ENCODE measurements at places on chromosomes 7 and 10. TPM values are rescaled to one million over a fixed set of nuclear protein-coding genes. Genes with fewer than 3 reads are reported as not detected.

- DNase-seq = peak; percentile 25
- H3K4me1 ChIP-seq = peaks cover 41% of the 10 kb centered on the region
- peaks cover 34% of the 10 kb centered on the region for H3K27me3 ChIP-seq
- no peak overlapping the region for H3K4me3 ChIP-seq
- no peak overlapping the region for H3K27ac ChIP-seq
- no peaks in the 10 kb centered on the region for H3K36me3 ChIP-seq
Observed at GRCh38 chr7:1665549-1666316, 4.3 kb upstream of the ELFN1 start.

- H3K27me3 ChIP-seq = no peaks in the 10 kb centered on the region
- H3K36me3 ChIP-seq = peaks cover 47% of the 10 kb centered on the region
- peaks cover 4% of the 10 kb centered on the region for H3K4me1 ChIP-seq
- no peak overlapping the region for H3K4me3 ChIP-seq
- H3K27ac ChIP-seq = no peak overlapping the region
- DNase-seq = no peak
Observed at GRCh38 chr10:62059217-62059920, 157.9 kb downstream of the ARID5B start.

GRCh38 chr10:131211559-131211958 lies 100.0 kb downstream of the TCERG1L start:
- no peaks in the 10 kb centered on the region for H3K36me3 ChIP-seq
- no peak for DNase-seq
- no peaks in the 10 kb centered on the region for H3K27me3 ChIP-seq

- H3K36me3 ChIP-seq = peaks cover 2% of the 10 kb centered on the region
- H3K27ac ChIP-seq = peak overlapping the region; percentile 41
- peak overlapping the region; percentile 33 for H3K4me3 ChIP-seq
- H3K27me3 ChIP-seq = no peaks in the 10 kb centered on the region
- peak; percentile 39 for DNase-seq
- H3K4me1 ChIP-seq = peaks cover 64% of the 10 kb centered on the region
Observed at GRCh38 chr7:953547-954327, 743 bp downstream of the ADAP1 start.

DNA sequence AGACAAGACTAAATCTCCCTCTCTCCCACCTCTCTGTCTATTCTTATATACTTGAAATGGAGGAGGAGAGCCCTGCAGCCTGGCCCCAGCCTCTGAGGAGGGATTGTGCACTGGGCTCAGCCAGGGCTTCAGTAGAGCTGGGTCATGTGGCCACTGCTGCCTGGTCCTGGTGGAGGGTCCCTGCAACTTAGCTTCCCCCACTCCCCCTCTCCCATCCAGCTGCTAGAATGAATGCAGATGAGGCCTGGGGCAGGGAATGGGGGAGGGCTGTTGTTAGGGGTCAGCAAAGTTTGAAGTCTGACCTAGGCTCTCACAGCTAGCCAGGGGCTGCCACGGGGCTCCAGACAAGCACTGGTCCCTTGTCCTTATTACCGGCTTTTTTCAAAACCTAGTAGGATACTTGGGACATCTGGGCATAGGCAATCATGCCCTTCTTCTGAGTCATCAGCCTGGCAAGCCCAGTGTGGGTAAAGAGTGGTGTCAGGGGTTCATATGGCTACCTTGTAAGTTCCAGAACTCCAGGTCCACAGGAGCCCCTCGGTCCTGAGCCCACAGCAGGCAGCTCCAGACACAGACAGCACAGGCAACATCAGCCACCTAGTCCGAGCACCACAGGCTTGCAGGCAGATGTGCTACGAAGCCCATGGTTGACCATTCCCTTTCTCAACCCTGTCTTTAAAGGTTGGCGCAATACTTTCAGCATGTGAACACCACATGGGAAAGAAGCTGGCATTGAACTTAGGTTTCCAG lies 12.8 kb upstream of the CXCL12 start:
- no peak overlapping the region for H3K4me3 ChIP-seq
- H3K27me3 ChIP-seq = no peaks in the 10 kb centered on the region
- DNase-seq = no peak
- H3K36me3 ChIP-seq = no peaks in the 10 kb centered on the region

DNA sequence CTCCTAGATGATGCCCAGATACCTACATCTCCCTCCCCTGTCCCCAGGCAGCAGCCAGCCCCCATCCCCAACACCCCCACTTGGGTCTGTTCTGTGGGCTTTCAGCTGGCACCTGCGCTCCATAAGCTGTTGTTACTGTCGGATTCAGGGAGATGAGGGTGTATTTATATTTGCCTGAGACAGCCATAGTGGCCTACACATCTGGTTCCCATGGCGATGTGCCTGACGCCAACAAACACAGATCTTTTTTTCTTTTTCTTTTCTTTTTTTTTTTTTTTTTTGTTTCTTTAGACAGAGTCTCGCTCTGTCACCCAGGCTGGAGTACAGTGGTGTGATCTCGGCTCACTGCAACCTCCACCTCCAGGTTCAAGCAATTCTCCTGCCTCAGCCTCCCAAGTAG lies 73.1 kb downstream of the CLIP2 start:
- no peaks in the 10 kb centered on the region for H3K27me3 ChIP-seq
- DNase-seq = no peak
- H3K36me3 ChIP-seq = no peaks in the 10 kb centered on the region
- H3K27ac ChIP-seq = no peak overlapping the region
- H3K4me1 ChIP-seq = no peaks in the 10 kb centered on the region

DNA sequence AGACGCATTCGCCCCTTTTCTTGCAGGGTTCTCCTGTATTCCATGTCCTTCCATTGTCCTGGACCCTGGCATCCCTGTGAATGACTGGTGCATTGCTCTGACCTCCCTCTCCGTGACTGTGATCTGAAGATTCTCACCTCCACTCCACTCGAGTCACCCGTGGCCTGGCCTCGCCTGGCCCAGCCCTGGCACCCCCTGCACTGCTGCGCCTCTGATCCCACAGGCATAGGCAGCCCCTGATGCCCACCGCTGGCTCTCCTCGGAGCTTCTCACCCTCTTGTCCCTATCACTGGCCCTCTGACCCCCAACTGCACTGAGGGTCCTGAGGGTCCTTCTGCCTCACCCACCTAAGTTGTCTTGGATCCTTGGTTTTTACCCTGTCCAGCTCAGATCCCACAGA lies 2.2 kb upstream of the MMP21 start:
- no peak for DNase-seq
- no peak overlapping the region for H3K27ac ChIP-seq
- no peaks in the 10 kb centered on the region for H3K27me3 ChIP-seq
- H3K36me3 ChIP-seq = no peaks in the 10 kb centered on the region
- H3K4me3 ChIP-seq = no peak overlapping the region

DNA sequence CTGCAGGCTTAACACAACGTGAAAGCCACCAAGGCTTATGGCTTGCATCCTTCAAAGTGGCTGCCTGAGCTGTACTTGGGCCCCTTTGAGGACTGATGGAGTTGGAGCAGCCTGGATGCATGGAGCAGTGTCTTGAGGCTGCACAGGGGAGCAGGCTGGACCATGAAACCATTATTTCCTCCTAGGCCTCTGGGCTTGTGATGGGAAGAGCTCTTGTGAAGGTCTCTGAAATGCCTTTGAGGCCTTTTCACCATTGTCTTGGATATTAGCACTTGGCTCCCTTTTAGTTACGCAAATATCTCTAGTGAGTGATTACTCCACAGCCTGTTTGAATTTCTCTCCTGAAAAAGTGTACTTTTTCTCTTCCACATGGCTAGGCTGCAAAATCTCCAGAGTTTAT lies 201.2 kb upstream of the NPY start:
- no peak overlapping the region for H3K4me3 ChIP-seq
- no peak for DNase-seq
- H3K4me1 ChIP-seq = no peaks in the 10 kb centered on the region
- H3K36me3 ChIP-seq = no peaks in the 10 kb centered on the region

- no peak for DNase-seq
- peaks cover 16% of the 10 kb centered on the region for H3K4me1 ChIP-seq
- H3K36me3 ChIP-seq = no peaks in the 10 kb centered on the region
- no peak overlapping the region for H3K27ac ChIP-seq
- no peaks in the 10 kb centered on the region for H3K27me3 ChIP-seq
Observed at GRCh38 chr10:25061125-25061524, 44.7 kb downstream of the THNSL1 start.

DNA sequence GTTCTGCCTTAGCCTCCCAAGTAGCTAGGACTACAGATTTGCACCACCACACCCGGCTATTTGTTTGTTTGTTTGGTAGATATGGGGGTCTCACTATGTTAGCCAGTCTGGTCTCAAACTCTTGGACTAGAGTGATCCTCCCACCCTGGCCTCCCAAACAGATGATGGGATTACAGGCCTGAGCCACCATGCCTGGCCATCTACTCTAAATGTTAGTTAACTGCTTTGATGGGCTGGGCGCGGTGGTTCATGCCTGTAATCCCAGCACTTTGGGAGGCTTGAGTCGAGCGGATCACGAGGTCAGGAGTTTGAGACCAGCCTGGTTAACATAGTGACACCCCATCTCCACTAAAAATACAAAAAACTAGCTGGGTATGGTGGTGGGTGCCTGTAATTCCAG lies 74.8 kb downstream of the SEPTIN14 start:
- H3K27ac ChIP-seq = no peak overlapping the region
- H3K4me1 ChIP-seq = no peaks in the 10 kb centered on the region
- H3K27me3 ChIP-seq = no peaks in the 10 kb centered on the region
- H3K36me3 ChIP-seq = no peaks in the 10 kb centered on the region
- no peak for DNase-seq

GRCh38 chr10:132390921-132391675 lies 5.9 kb upstream of the PWWP2B start:
- DNase-seq = no peak
- H3K27ac ChIP-seq = no peak overlapping the region
- H3K36me3 ChIP-seq = no peaks in the 10 kb centered on the region
- H3K4me3 ChIP-seq = no peak overlapping the region
- H3K27me3 ChIP-seq = no peaks in the 10 kb centered on the region

DNA sequence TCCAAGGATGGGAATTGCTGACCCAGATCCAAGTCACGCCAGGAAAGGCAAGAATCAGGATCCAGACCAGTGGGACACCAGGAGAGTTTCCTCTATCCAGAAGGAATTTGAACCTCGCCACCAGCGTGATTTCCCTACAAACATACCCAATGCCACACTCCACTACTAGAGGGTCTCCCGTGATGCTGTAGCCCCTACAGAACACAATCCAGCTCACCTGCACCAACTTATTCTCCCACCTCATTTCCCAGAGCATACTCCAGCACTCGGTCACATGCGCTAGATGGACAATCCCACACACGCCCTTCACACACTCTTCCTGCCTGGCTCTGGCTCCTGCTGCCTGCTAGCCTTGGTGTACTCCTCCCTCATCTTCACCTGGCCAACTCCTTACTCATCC lies 142.1 kb upstream of the PDE1C start:
- no peak overlapping the region for H3K27ac ChIP-seq
- H3K4me1 ChIP-seq = no peaks in the 10 kb centered on the region
- no peaks in the 10 kb centered on the region for H3K36me3 ChIP-seq
- no peaks in the 10 kb centered on the region for H3K27me3 ChIP-seq
- no peak for DNase-seq
- no peak overlapping the region for H3K4me3 ChIP-seq

GRCh38 chr7:84949501-84949900 lies 237.4 kb downstream of the SEMA3D start:
- DNase-seq = no peak
- H3K27me3 ChIP-seq = no peaks in the 10 kb centered on the region
- H3K36me3 ChIP-seq = no peaks in the 10 kb centered on the region
- no peak overlapping the region for H3K4me3 ChIP-seq
- no peak overlapping the region for H3K27ac ChIP-seq
- no peaks in the 10 kb centered on the region for H3K4me1 ChIP-seq

GRCh38 chr7:102152672-102153598 lies 133.7 kb upstream of the SH2B2 start:
- H3K4me3 ChIP-seq = no peak overlapping the region
- no peak for DNase-seq
- H3K27me3 ChIP-seq = no peaks in the 10 kb centered on the region
- no peak overlapping the region for H3K27ac ChIP-seq
- H3K36me3 ChIP-seq = peaks cover 4% of the 10 kb centered on the region

GRCh38 chr10:69480068-69480412 lies 28.8 kb downstream of the TSPAN15 start:
- no peak overlapping the region for H3K27ac ChIP-seq
- H3K36me3 ChIP-seq = no peaks in the 10 kb centered on the region
- H3K27me3 ChIP-seq = no peaks in the 10 kb centered on the region
- DNase-seq = no peak
- H3K4me3 ChIP-seq = no peak overlapping the region

DNA sequence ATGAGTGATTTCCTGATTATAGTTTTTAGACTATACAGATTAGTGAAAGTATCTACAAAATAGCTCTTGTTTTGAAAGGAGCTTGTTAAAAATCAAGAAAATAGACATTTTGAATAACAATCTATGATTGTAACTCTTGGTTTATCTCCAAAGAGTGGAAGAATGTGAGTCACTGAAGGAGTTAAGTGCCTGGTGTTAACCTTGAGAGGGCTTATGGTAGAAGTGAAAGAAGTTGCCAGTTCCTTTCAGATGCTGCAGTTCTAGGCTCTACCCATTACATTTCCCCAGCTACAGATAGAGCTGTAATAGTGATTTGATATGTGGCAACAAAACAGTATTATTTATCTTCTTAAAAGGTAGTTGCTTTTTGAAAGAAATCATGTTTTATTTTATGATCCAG lies 12.7 kb downstream of the NRBF2 start:
- H3K27me3 ChIP-seq = no peaks in the 10 kb centered on the region
- H3K27ac ChIP-seq = no peak overlapping the region
- H3K4me1 ChIP-seq = no peaks in the 10 kb centered on the region

GRCh38 chr7:30727061-30727945 lies 24.6 kb upstream of the INMT start:
- H3K27ac ChIP-seq = peak overlapping the region; percentile 70
- H3K4me1 ChIP-seq = peaks cover 26% of the 10 kb centered on the region
- peak; percentile 33 for DNase-seq

DNA sequence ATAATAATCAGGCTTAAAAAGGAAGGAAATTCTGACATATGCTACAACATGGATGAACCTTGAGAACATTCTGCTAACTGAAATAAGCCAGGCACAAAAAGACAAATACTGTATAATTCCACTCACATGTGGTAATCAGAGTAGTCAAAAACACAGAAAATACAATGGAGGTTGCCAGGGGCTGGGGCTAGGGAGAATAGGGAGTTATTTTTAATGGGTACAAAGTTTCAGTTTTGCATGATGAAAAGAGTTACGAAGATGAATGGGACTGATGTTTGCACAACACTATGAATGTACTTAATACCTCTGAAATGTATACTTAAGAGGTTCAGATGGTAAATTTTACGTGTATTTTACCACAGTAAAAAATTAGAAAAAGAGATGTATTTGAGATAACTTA lies 145.6 kb downstream of the DOCK4 start:
- no peaks in the 10 kb centered on the region for H3K4me1 ChIP-seq
- H3K27me3 ChIP-seq = no peaks in the 10 kb centered on the region
- no peak overlapping the region for H3K4me3 ChIP-seq

Gene HTRA1
- total RNA-seq = not detected

Gene SPDYE5
- total RNA-seq = not detected

Gene MOGAT3
- not detected for total RNA-seq

Gene STOX1
- total RNA-seq = not detected

Gene FLNC
- not detected for total RNA-seq

Gene PIP
- total RNA-seq = not detected

Gene CLIP2
- total RNA-seq = 10.5 TPM

Gene GHRHR
- not detected for total RNA-seq

Gene GRID2IP
- total RNA-seq = 0.40 TPM

Gene PIK3AP1
- 95.3 TPM for total RNA-seq

Gene TMEM229A
- total RNA-seq = not detected

Gene OR13A1
- total RNA-seq = not detected

Gene SFMBT2
- total RNA-seq = 70.4 TPM

Gene DLX5
- total RNA-seq = not detected

Gene SLC29A3
- total RNA-seq = 5.3 TPM

Gene CRYGN
- total RNA-seq = not detected

Gene UCMA
- not detected for total RNA-seq

Gene IFIT1B
- not detected for total RNA-seq
